ENCODE measurements at places on chromosomes 2 and 18. TPM values are rescaled to one million over a fixed set of nuclear protein-coding genes. Genes with fewer than 3 reads are reported as not detected.

The MAIP1 gene
- total RNA-seq: 18.3 TPM

The GDF7 gene
- total RNA-seq: under 0.01 TPM

The C2orf72 gene
- not detected for total RNA-seq

The CD226 gene
- 1.1 TPM for total RNA-seq

The HOXD13 gene
- not detected for total RNA-seq

The SCTR gene
- not detected for total RNA-seq

- no peak for DNase-seq
Observed at GRCh38 chr2:239094867-239095266, 247.0 kb downstream of the TWIST2 start.

Data from IMR-90 (cell line).